Aorta (tissue), 5 donors: ENCODE measurements at places on chromosomes 5 and 9. TPM values are rescaled to one million over a fixed set of nuclear protein-coding genes. Genes with fewer than 3 reads are reported as not detected.

The SPATA31C1 gene
- total RNA-seq = not detected

DNA sequence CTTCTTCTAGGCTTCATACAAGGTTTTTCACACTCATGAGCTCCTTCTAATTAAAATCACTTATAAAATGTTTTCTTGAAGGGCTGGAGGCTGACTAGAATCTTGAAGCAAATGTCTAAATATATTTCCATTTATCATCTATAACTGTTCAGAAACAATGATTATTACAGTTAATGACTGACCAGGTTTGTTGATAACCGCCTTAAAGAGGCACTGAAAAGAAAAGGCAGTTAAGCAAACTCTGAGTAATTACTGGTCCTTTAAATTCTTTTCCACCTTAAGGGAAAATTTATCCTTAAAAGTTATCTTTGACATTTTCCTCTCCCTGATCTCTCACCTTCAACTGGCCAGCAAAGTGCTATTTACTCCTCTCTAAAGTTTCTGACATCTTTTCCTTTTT lies 43.2 kb downstream of the RICTOR start:
- H3K36me3 ChIP-seq = no peaks in the 10 kb centered on the region
- no peaks in the 10 kb centered on the region for H3K4me1 ChIP-seq
- H3K4me3 ChIP-seq = no peak overlapping the region
- no peak for DNase-seq
- H3K27me3 ChIP-seq = no peaks in the 10 kb centered on the region

DNA sequence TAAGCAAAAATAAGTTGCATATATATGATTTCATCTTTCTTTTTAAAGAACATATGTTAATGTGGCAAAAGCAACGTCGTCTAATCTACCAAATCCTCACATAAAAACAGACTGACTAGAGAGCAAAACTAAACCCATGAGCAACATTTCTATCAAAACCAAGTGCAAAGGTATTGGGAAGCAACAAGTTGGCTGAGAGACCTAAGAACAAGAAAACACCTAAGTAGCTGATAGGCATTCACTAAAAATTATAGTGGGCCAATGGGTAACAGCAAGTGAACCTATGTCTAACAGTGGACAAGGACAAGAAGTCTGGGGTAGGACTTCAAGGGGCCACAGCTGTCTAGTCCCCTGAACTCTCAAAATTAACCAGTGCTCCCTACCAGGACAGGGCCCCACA lies 130.1 kb downstream of the SIL1 start:
- H3K36me3 ChIP-seq = no peaks in the 10 kb centered on the region
- H3K4me1 ChIP-seq = peaks cover 11% of the 10 kb centered on the region
- no peak for DNase-seq
- no peak overlapping the region for H3K4me3 ChIP-seq
- no peaks in the 10 kb centered on the region for H3K27me3 ChIP-seq

- H3K27me3 ChIP-seq = no peaks in the 10 kb centered on the region
- no peak for DNase-seq
- H3K36me3 ChIP-seq = no peaks in the 10 kb centered on the region
- peaks cover 12% of the 10 kb centered on the region for H3K4me1 ChIP-seq
Measured at GRCh38 chr5:15012061-15012460, 140.5 kb upstream of the ANKH start.

- no peaks in the 10 kb centered on the region for H3K27me3 ChIP-seq
- H3K4me1 ChIP-seq = no peaks in the 10 kb centered on the region
- DNase-seq = peak; percentile 21
- H3K4me3 ChIP-seq = no peak overlapping the region
Measured at GRCh38 chr5:178296066-178296465, 63.5 kb upstream of the PHYKPL start.

DNA sequence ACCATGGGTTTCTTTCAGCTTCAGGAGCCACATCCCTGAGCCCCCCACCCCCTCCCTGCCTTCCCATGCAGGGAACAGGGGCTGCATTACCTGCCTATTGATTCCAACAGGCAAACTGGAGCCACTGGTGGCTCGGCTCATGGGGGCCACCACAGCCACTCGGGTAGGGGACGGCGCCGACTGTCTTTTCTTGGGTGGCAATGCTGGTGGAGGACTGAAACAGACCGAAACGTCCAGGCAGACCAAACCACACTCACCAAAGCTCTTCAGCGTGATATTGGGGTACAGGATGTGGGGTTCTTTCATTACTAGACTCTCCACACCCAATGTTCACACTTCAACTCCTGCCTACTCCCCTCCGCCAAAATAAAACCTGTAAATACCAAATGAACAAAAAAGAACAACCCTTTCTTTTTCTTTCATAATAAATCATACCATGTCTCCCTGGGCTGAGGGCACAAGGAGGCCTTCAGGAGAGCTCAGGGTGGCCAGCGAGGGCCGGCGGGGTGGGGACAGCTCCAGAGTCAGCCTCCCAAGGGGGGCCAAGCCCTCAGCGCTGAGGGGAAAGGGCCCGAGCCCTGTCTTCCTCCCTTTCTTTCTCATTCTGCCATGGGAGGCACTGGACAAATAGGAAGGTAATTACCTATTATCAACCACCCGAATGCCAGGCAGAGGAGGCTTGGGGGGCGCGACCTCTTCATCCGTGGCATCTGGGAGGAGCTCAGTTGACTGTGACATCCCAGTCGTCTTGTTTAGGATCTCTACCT lies 83.3 kb downstream of the PRRT1B start:
- no peak for DNase-seq
- H3K27ac ChIP-seq = no peak overlapping the region
- peaks cover 8% of the 10 kb centered on the region for H3K36me3 ChIP-seq
- no peaks in the 10 kb centered on the region for H3K4me1 ChIP-seq
- no peak overlapping the region for H3K4me3 ChIP-seq

DNA sequence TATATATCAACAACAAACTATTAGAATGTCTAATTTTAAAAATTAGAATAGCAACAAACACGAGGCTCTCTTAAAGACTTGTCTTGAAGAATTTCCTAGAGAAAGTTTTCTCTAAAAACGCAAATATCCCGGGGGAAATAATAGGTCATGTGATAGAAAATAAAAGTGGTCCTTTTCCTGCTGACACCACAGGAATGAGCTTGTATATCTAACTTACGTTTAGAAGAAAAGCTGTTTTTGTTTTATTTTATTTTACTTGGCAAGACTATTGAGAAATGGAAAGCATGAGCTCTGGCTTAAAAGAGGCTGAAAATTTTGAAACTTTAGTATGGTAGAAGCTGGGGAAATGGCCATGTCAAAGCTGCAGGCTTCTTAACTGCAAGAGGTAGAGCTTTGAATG lies 465.0 kb downstream of the AGTPBP1 start:
- DNase-seq = no peak
- no peak overlapping the region for H3K27ac ChIP-seq
- no peaks in the 10 kb centered on the region for H3K36me3 ChIP-seq
- H3K4me3 ChIP-seq = no peak overlapping the region
- no peaks in the 10 kb centered on the region for H3K4me1 ChIP-seq

DNA sequence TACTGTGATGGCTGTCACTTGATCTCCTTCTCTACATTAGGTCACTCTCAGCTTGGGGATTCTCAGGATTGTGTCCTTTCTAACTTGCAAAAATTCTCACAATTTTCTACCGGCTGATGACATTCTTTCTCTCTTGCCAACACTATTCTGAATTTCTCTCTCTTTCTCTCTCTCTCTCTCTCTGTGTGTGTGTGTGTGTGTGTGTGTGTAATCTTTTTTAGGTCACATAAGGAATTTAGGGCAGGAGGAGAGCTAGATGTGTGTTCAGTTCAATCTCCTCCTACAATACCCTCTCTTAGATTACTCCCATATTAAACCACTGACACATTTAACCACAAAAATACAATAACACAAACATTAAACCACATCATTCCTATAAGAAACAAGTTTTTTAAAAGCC lies 242.3 kb upstream of the NREP start:
- H3K36me3 ChIP-seq = no peaks in the 10 kb centered on the region
- H3K4me3 ChIP-seq = no peak overlapping the region
- no peak overlapping the region for H3K27ac ChIP-seq
- H3K4me1 ChIP-seq = no peaks in the 10 kb centered on the region
- no peak for DNase-seq

DNA sequence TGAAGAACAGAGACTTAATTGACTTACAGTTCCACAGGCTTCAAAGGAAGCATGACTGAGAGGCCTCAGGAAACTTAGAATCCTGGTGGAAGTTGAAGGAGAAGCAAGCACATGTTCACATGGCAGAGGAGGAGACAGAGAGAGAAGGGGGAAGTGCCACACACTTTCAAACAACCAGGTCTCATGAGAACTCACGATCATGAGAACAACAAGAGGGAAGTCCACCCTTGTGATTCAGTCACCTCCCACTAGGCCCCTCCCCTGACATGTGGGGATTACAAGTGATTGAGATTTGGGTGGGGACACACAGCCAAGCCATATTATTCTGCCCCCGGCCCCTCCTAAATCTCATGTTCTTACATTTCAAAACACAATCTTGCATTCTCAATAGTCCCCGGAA lies 19.5 kb downstream of the NR3C1 start:
- no peaks in the 10 kb centered on the region for H3K36me3 ChIP-seq
- H3K4me3 ChIP-seq = no peak overlapping the region
- no peaks in the 10 kb centered on the region for H3K27me3 ChIP-seq
- no peak for DNase-seq
- H3K27ac ChIP-seq = no peak overlapping the region

DNA sequence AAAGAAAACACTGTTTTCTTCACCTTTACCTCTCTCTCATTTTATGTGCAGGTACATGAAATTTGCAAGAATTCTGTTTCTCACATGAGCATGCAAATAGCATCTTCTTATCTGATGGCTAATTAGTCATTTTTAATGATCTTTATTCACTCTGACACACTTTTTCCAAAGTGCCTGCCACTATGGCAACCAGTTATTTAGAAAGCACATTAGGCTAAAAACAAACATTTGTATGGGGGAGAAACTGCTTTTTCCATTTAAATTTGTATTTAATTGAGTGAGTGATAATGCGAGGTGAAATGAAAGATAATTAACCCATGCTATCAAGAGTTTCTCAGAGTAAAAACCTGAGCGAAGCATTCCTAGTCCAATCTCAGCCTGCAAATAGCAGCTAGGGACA lies 365.0 kb downstream of the MAT2B start:
- no peaks in the 10 kb centered on the region for H3K27me3 ChIP-seq
- H3K36me3 ChIP-seq = no peaks in the 10 kb centered on the region
- H3K4me3 ChIP-seq = no peak overlapping the region

DNA sequence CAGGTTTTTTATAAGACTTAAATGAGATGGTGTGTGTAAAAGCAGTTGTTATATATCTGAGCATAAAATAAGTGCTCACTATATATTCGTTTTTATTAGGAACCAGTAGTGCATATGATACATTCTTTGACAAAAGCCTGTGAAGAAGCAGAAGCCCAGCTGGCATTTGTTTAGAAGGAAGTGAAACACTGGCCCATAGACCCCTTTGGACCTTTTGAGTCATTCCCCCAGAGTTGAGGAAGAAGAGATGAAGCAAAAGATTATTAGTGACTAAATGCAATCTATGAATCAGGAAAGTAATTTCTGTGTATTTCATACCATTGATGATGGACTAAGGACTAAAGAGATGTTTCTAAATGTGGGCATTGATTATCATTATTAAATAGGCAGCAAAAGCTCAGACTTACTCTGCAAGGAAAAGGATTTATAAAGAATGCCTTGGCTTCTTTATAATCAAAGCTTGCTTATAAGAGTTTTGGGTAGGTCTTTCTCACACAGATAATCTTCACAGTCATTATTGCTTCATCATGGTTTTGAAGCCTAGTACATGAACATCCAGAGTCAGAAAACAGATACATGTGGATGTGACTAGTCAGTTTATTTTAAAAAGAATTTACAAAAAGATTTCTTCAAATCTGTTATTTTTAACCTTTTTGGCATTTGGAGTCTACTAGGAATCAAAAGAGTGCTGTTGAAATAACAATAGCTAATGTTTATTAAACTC lies 16.9 kb upstream of the FER start:
- no peak overlapping the region for H3K27ac ChIP-seq
- H3K36me3 ChIP-seq = no peaks in the 10 kb centered on the region
- no peaks in the 10 kb centered on the region for H3K27me3 ChIP-seq
- DNase-seq = no peak

DNA sequence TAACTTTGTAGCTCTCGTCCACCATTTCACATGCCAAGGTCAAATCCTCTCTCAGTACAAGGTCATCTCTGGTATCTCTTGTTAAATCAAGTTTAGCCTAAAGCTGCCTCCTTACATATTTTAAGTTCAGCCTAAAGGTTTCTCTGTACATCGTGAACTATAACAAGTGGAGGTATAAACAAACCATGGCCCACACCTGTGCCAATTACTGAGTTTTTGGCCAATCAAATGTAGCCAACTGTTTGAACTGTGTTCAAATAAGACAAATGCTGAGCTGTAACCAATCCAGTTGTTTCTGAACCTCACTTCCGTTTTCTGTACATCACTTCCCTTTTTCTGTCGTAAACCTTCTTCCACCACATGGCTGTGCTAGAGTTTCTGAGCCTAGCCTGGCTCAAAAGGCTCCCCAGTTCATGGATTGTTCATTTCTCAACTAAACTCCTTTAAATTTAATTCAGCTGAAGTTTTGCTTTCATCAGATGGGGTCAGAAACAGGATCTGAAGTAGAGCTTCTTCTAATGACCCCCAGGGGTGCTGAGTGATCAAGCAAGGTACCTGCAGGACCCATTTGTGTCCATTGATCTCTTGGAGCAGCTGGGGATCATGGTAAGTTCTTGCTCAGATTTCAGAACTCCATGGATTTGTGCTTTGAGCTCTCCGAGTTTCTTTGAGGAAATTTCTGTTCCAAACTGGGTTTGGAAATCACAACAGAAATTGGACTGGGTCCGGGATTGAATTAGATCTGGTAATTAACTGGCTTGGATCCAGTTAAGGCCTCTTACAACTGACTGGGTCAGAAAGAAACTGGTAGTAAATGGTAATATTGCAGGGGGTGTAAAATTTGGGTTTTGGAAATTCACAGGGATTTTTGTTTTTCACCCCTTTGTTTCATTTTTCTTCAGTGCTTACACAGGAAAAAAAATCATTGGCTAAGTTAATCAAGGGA lies 11.0 kb upstream of the NANS start:
- no peak overlapping the region for H3K4me3 ChIP-seq
- no peaks in the 10 kb centered on the region for H3K36me3 ChIP-seq
- DNase-seq = no peak
- no peak overlapping the region for H3K27ac ChIP-seq
- H3K4me1 ChIP-seq = no peaks in the 10 kb centered on the region
